ENCODE measurements at places on chromosomes 7 and 10.

DNA sequence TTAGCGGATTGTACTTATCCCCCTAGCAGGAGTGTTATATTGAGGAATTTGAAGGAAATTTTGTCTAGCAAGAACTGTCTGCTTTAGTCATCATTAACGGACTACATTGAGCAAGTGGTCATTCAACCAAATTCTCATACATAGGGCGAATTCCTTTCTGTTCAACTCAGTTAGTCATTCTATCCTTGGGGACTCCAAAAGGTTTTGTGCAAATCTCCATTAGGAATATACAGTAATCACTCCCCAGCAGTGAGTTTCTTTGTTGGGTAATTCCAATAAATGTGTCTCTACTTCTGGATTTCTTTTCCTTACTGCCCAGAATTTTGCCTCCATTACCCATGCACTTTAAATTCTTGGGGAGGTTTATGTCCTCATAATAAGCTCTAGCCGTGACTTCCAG lies 51.1 kb downstream of the EPDR1 start:
- DNase-seq, result no peak

- peak; percentile 82 for DNase-seq
Measured at GRCh38 chr7:44750921-44751571, 2.4 kb downstream of the ZMIZ2 start.

GRCh38 chr10:132973903-132974241 lies 31.5 kb upstream of the CFAP46 start:
- DNase-seq, result peak; percentile 2

DNA sequence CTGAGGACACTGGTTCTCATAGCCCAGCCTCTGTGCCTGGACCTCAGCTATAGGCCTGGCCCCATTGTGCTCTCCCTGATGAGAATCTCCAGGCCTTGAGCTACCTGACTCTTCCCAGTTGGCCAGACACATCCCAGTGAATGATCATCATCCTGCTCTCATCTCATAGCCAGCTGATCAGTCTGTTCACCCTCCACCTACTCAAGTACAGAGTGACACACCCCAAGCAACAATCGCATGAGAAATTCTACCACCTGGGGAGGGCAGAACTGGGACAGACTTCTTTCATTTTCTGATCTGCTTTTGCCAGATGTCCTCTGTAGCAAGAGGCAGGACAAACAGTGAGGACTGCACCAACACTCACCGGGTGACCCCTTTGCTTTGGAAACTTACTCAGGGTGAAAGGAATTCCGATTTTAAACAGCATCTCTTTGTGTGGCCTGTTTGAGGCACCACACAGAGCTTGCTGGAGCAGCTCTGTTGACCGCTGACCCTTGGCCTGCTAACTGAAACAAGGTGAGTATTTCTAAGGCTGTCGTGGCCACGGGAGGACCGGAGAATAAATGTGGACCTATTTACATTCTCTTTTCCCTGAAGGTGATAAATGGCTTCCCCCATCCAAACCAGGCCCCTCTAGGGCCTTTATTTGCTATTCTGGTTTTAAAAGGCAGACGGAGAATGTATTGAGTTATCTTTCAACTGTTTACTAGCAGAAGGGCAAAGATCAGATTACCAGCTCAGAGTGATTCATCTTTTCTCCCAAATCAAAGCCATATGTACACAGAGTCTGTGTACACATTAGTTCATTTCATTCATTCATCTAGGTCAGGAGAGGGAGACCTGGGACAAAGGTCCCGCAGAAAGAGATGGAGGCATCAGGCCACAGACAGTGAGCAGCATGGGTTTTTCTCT lies 181.4 kb upstream of the TNS3 start:
- no peak for DNase-seq

DNA sequence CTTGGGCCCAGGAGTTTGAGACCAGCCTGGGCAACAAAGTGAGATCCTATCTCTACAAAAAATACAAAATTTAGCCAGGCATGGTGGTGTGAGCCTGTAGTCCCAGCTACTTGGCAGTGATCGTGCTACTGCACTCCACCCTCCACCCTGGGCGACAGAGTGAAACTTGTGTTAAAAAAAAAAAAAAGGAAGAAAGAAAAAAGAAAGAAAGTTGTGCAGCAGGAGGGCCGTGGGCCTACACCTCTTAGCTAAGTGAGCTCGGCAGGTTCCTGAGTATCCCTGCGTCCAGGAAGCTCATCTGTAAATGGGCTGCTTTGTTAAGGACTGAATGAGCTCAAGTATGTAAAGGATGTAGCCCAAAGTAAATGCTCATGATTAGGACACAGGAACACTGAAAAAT lies 155.0 kb downstream of the RNF216 start:
- DNase-seq, result no peak

DNA sequence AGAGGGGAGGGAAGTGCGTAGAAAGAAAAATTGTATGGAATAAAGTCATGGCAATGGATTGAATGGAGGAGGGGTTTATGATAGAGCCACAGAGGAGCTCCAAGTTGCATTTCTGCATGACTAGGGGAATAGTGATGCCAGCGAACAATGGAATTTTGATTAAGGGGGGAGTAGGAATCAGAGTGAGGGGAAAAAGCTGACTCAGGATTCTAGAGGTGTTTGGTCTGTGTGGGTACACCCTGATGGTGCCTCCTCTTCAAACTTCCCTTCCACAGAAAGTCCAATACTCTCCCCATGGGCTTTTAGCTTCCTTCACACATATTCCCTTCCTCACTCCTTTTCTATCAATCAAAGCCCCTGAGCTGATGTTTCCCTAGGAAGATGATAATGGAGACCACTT lies 1.8 kb upstream of the KEL start:
- DNase-seq, result no peak

DNA sequence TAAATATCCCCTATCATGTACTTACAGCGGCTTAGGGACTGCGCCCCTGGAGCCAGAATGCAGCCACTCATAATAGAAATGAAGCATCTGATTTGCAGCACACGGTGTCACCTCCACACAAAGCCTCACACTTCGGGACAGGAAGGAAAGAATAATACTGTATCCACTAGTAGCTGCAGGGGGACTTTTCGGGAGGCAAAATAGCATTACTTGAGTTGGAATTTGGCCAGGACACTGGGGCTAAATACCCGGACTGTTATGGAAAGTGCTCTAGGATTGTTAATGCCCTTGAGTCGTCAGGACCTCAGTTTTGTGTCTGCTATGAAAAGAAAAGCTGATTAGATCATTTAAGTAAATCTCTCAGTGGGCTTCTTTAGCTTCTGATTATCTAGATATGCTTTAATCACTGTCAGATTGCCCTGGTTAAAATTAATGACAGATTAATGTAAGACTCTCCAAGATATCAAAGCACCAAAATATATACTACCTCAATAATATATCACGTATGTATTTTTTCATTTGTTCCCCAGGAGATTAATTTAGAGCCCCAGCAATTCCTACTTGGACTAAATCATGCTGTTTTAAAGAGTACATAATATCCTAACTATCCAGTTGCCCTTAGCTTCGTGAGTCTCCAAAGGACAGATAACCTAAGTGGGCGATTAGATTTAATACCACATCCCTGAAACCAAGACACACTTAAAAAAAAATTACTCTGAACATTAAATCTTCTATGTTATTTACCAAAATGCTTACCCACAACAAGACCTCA lies 173.0 kb upstream of the NEBL start:
- no peak for DNase-seq

DNA sequence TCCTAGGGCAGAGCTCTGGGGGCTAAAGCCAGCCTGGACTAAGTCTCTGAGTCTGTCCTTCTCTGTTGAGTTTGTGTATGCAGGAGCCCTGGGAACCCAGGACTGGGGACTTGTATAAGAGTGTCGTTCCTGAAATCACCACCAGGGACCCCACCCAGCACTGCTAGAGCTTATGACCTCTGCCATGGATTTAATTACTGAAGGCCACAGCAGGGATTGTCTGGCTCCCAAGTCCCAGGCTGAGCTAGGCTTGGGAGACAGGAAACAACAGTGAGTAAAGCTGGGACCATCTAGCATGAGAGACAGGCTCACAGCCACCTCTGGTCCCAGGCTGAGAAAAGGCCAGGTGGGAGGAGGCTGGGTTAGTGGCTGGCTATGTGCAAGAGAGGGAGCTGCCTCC lies 1.4 kb upstream of the TSPAN15 start:
- DNase-seq, result no peak
